Adrenal gland (tissue), 19 donors: ENCODE measurements at places on chromosomes 2 and 18. TPM values are rescaled to one million over a fixed set of nuclear protein-coding genes. Genes with fewer than 3 reads are reported as not detected.
A peak's percentile ranks its signal among the peaks of the same experiment; 100 is the strongest.

RNMT gene
- 21.3 TPM for total RNA-seq

ZNF385B gene
- total RNA-seq: 15.3 TPM

LPIN1 gene
- 19.9 TPM for total RNA-seq

CDH2 gene
- 76.8 TPM for total RNA-seq

HPCAL1 gene
- 56.1 TPM for total RNA-seq

CTAGE1 gene
- under 0.01 TPM for total RNA-seq

GRCh38 chr2:17460371-17461086, 57.7 kb downstream of the RAD51AP2 start:
- H3K27me3 ChIP-seq: no peaks in the 10 kb centered on the region
- DNase-seq: no peak
- H3K4me3 ChIP-seq: no peak overlapping the region
- H3K27ac ChIP-seq: no peak overlapping the region
- no peaks in the 10 kb centered on the region for H3K36me3 ChIP-seq

GRCh38 chr18:4762330-4762729, 307.2 kb upstream of the DLGAP1 start:
- no peak for DNase-seq
- no peaks in the 10 kb centered on the region for H3K27me3 ChIP-seq
- H3K4me1 ChIP-seq: no peaks in the 10 kb centered on the region
- no peak overlapping the region for H3K4me3 ChIP-seq

- no peaks in the 10 kb centered on the region for H3K27me3 ChIP-seq
- no peak overlapping the region for H3K4me3 ChIP-seq
- no peaks in the 10 kb centered on the region for H3K4me1 ChIP-seq
- H3K36me3 ChIP-seq: no peaks in the 10 kb centered on the region
These were observed 7.3 kb downstream of the PLA2R1 start for GRCh38 chr2:160054984-160055725.

GRCh38 chr2:85239102-85239501, 88.7 kb downstream of the TGOLN2 start:
- H3K4me1 ChIP-seq: peaks cover 17% of the 10 kb centered on the region
- no peak for DNase-seq
- no peak overlapping the region for H3K27ac ChIP-seq

GRCh38 chr18:4068552-4069158, 386.5 kb downstream of the DLGAP1 start:
- H3K36me3 ChIP-seq: no peaks in the 10 kb centered on the region
- DNase-seq: peak; percentile 45
- H3K27ac ChIP-seq: no peak overlapping the region
- H3K4me1 ChIP-seq: no peaks in the 10 kb centered on the region

DNA sequence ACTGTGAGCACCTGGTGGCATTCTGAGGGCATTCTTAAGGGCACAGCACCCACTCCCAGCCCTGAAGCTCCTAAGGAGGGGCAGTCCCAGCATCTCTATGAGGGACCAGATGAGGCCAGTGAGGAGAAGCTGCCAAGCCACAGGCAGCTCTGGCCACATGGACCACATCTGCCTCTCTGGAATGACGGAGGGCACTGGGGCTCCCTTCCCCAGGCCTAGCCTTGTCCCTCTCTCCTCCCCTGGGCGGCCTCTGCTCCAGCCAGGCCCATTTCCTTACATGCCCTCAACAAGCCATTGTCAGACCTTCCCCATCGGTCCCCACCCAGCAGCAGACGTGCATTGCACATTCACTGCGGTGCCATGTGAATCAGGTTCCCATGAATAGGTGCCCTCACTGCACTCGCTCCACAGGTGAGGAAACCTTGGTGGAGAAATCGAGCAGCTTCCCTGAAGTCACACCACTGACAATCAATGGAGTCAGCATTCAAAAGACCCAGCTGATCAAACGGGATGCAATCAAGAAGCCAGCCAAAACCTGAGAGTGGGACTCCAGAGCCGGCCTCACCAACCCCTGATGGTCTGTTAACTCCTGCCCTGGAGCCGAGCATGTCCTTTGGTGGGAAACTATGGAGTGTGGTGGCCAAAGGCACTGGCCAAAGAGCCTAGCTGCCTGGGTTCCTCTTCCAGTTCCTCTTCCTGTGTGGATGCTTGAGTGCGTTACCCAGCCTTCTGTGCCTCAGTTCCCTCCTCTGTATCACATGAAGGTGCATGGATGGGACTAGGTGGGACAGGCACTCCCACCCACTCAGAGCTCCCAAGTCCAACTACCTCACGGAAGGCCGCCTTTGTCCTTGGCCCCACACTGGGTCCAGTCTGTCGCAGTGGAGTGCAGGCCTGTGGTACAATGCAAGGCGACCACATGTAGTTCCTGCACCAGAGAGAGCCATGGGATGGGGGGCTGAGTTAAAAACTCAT, 147.3 kb downstream of the ZFP36L2 start:
- no peaks in the 10 kb centered on the region for H3K27me3 ChIP-seq
- H3K36me3 ChIP-seq: no peaks in the 10 kb centered on the region
- H3K4me3 ChIP-seq: no peak overlapping the region
- peaks cover 52% of the 10 kb centered on the region for H3K4me1 ChIP-seq
- DNase-seq: peak; percentile 11

DNA sequence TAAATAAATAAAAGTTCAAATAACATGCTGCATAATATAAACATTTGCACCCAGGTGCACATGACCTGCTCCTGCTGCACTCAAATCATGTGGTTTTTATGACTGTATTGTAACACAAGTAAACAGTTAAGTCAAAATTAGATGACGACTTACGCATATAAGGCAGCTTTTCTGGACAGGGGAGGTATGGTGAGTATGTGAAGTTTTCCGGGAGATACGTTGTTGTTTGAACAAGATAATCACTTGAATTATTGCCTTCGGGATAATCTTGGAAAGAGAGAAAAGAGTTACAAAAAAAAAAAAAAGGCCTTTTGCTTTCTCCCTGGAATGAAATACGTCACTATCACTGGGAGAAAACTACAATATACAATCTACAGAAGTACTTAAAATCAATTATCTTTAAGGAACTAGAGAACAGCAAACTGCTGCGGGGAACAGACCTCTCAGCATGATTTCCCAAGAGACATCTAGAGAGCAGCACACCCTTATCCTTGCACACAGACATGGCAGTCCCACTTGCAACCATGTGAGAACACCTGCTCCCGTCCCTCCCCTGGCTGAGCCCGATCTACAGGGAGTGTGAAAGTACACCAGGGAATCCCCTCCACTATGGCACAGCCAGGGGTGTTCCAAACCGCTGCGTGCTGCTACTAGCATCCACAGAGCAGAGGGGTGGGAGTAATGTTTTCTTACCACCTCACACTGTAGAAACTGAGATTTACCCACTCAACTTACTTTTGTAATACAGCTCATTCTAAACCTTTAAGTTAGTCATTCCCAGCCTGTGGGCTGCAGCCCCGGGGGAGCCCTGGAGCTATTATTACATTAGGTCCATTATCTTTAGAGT, 26.3 kb downstream of the B4GALT6 start:
- no peaks in the 10 kb centered on the region for H3K36me3 ChIP-seq
- no peak overlapping the region for H3K27ac ChIP-seq
- peaks cover 4% of the 10 kb centered on the region for H3K4me1 ChIP-seq
- no peaks in the 10 kb centered on the region for H3K27me3 ChIP-seq
- no peak for DNase-seq
- H3K4me3 ChIP-seq: no peak overlapping the region

- H3K4me3 ChIP-seq: no peak overlapping the region
- H3K36me3 ChIP-seq: no peaks in the 10 kb centered on the region
- peaks cover 39% of the 10 kb centered on the region for H3K4me1 ChIP-seq
These were observed 23.4 kb downstream of the SH2D6 start for GRCh38 chr2:85441864-85442263.
